ENCODE measurements at places on chromosomes 2 and 18.

- no peak for DNase-seq
These were observed 12.7 kb upstream of the ZNF513 start for GRCh38 chr2:27393225-27393624.

GRCh38 chr18:58302811-58303210, 258.8 kb downstream of the NEDD4L start:
- no peak for DNase-seq

DNA sequence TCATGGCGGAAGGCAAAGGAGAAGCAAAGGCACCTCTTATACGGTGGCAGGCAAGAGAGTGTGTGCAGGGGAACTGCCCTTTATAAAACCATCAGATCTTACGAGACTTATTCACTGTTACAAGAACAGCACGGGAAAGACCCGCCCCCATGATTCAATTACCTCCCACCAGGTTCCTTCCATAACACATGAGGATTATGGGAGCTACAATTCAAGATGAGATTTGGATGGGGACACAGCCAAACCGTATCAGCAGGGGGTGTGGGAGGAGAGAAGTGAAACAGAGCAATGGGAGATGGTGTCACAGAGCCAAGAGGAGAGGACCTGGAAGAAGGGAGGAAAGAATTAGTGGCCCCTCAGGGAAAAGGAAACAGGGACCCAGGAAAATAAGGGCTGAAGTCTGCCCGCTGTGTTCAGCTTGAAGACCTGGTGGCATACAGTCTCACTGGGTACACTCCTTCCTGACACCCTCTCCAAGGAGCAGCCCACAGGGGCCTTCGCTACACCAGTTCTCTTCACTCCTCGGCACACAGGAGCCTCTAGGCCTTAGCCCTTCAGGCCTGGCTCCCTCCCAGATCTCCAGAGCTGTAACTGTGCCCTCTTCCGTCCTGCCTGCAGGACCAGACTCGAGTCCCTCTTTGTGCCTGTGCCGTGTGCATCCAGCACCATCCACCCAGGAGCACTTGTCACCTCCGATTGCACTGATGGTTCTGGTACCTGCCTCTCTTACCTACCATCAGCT, 262.1 kb downstream of the EIPR1 start:
- DNase-seq, result no peak

DNA sequence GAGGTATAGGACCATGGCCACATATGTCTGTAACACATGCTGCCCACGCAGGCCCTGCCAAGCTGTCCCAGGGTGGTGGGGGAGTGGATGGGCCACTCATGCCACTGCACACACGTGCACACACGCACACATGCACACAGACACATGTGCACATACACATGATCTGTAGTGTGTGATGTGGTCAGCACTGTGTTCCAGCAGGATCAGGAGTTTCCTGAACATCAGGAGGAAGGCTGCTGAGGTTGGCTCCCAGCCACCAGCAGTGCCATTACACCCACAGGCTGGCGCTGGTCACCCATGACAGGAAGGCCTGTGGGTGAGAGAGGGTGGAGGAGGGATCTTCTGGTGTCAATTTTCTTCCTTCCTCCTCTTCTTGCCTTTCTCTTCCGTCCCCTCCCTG, 44.7 kb downstream of the POMC start:
- DNase-seq, result no peak

GRCh38 chr2:200484934-200485333, 24.9 kb downstream of the KCTD18 start:
- peak; percentile 42 for DNase-seq

DNA sequence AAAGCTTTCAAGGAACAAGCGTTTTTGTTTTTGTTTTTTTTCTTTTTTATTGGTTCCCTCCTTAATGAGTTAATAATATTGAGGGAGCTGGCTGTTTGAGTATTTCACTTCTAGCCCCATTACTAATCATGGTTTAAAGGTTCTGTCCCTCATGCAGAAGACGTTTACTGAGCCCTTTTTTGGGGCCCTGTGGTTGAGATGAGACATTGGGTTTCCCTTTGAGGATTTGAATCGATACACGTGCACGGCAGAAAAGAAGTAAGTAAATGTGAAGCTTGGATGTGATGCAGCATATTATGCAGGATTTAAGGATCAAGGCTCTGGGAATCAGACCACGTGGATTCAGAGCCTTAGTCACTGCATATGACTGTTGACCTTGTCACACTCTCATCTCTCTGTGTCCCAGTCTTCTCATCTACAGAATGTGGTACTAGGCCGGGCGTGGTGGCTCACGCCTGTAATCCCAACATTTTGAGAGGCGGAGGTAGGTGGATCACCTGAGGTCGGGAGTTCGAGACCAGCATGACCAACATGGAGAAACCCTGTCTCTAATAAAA, 1.0 kb upstream of the CHST10 start:
- peak; percentile 8 for DNase-seq

GRCh38 chr2:41907771-41908207, 140.0 kb upstream of the PKDCC start:
- DNase-seq, result no peak

GRCh38 chr18:34203866-34204265, 20.8 kb downstream of the NOL4 start:
- DNase-seq, result no peak

GRCh38 chr2:8528863-8529262, 153.0 kb upstream of the ID2 start:
- no peak for DNase-seq

- DNase-seq, result peak; percentile 96
These were observed at the start of gene ZEB2 for GRCh38 chr2:144519934-144520731. ZEB2 (minus strand) TSS chr2:144520119; CDS start chr2:144517350, 2,769 bp downstream.

- no peak for DNase-seq
These were observed 11.3 kb downstream of the TTLL4 start for GRCh38 chr2:218721934-218722333.

- no peak for DNase-seq
These were observed 121.8 kb downstream of the TGFA start for GRCh38 chr2:70431716-70432347.

GRCh38 chr2:105675841-105676240, 68.9 kb upstream of the NCK2 start:
- DNase-seq, result no peak

GRCh38 chr2:232488097-232488711, 570 bp upstream of the ECEL1 start:
- DNase-seq, result no peak

DNA sequence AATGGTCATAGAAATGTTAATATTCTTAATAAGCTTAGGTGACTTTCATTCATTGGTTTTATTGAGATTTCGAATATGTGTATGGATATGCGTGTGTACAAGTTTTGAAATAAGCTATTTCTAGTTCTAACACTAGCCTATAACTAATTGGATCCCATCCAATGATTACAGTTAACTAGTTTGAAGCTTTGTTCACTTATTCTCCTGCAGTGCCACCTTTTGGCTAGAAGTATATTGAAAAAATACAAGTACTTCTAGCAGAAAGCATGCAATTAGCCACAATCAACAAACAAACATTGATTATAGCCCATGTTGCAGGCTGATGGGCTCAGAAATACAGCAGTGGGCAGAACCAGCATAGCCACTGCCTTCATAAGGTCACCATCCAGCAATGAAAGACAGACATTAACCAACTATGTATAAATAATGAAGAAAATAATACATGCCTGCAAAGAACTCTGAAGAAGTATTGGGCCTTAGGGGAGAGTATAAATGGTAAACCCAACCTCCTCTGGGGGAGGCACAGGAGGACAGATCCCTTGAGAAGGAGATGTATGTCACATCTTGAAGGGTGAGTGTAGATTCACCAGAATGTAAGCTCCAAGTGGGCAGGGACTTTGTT, 5.1 kb upstream of the PIEZO2 start:
- peak; percentile 67 for DNase-seq

DNA sequence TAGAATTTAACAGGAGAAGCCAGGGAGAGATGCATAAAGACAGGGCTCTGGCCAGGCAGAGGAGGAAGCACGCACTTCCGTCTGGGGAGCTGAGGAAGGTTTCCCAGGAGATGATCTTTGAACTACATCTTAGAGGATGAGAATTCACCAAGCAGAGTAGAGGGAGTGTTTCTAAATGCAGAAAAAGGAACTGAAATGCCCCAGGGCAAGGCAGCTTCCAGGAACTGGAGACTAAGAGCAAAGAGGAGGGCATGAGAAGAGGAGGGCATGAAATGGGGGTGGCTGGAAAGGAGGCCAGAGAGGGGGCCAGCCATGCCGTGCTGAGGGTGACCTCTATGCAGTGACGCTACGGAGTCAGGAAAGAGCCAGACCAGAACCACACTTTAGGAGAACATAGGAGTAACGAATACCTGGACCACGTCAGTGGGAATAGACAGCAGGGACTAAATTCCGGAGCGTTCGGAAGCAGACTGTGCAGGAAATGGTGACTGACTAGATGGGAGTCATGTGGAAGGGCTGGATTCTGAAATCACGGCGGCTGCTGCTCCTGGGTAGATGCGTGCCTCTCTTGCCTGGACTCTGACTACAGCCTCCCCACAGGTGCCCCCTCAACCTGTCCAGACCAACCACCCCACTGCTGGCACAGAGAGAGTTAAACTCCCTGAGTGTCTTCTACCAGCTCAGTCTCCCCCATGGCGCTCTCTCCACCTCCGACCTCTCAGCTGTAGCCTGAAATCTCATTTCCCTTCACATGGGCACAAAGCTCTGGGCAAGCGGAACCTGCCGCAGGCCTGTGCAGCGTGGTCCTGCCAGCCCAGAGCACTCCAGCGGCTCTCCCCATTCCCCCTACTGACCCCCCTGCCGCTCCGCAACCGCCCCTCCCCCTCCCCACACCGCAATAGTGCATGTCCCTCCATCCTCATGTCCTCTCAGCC, 87.0 kb upstream of the RTN4 start:
- no peak for DNase-seq

- DNase-seq, result no peak
These were observed 120.2 kb downstream of the CLIP4 start for GRCh38 chr2:29235411-29235810.

DNA sequence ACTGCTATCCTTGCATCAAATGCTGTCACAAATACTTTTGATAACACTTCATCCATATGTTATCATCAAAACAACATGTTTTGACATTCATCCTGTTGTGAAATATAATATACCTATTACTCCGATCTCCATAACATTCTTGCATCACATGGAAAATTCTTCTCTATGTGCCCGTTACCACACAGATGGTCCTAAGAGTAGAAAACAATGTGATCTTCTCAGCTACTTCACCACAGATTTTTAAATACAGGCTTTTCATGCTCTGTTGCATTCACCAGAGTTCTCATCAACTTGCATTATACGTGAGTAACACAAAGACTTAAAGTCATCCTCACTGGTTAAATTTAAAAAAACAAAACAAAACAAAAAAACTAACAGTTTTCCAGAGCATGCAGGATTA, 1603.3 kb upstream of the ZEB2 start:
- DNase-seq, result no peak

GRCh38 chr18:48781988-48782363, 168.8 kb downstream of the SMAD7 start:
- no peak for DNase-seq
